ENCODE measurements at places on chromosomes 12 and 14.

- no peak for DNase-seq
These were observed 18.9 kb downstream of the SNRPF start for GRCh38 chr12:95877622-95878021.

DNA sequence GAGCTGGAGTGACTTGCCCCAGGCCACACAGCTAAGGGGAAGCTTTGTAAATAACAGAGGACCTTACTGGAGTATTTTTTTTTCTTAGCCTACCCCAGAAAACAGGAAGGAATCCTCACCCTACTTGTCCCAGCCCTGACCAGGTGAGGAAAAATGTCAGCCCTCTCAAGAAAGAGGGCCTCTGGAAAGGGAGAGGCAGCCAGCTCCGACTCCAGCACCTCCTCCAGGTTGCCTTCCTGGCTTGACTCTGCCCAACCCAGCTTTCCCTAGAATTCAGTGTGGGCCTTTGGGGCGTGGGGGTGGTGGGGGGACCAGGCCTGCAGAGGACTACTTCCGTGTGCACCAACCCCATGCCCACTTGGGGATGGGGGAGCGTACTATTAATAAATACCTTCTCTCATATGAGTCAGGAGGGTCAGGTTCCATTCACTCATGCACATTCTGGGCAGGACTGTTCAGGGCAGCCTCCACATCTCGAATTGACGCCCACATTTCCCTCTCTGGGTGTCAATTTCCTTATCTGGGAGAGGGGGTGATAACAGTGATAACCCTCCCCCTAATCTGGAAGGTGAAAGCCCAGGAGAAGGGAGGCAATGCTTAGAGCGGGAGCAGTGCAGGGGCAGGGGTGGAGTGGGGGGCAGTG is 5.2 kb downstream of the RHOF start:
- DNase-seq, result no peak

DNA sequence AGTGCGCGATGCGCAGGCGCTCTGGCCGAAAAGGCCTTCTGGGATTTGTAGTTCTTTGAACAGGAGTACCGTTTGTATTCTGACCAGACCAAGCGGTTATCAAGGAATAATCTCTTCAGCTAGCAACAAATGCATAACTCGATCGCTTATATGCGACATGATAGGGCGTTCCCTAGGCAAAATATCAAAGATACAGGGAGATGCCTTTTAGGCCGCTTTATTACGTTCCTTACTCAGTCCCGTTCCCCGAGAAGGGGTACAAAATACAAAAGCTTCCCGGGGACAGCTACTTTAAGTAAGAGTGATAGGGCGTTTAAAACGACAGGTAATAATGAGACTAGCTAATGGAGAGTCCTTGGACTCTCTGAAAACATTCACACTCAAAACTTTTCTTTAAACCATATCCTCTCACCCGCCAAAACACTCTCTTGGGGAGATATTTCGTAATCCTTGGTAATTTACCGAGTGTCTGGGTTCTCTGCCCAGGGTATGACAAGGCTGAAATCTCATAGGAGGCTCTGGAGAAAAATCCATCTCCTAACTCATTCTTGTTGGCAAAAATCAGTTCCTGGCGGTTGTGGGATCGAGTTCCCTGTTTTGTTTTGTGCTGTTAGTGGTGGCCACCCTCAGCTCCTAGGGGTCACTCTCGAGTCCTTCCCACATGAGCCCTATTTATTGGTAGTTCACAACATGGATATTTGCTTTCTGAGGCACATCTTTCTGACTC is 412 bp upstream of the SNW1 start:
- DNase-seq, result peak; percentile 10

DNA sequence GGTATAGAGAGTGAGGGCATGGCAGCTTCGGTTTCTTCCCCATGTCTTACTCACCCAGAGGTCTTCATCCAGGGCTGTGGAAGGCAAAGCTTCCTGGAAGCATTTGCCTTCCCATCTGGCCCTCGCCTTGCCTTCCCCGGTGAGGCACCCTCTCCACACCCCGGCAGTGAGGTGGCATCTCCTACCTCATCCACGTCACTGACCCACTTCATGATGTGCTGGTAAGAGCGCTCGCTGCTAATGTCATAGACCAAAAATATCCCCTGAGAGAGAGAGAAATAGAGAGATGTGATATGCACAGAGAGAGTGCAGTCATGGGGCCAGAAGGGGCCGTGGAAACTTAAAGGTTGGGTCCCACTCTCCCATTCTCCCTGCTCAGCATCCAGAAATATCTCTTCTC is 8.3 kb upstream of the GPX2 start:
- DNase-seq, result no peak

DNA sequence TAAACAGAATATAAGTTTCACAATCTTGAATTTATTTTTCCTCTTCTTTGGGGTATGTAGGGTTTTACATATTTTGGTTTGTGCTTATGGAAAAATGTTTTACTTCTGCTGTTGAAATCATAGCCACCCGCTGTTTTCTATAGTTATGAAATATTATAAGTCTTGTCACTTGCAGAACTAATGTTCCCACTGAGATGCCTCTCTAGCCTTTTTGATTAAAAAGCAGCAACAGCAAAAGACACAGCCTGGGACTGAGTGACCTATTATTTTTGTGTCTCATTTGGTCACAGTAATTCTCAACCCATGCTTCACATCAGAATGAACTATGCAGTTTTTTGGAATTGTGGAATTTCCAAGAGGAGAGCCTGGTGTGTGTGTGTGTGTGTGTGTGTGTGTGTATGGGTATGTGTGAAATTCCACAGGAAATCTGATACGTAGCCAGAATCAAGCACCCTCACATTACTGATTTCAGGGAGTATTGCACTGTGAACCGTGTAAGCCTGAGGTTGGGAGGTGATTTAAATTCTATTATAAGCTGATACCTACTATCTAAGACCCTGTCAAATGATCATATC is 55.7 kb upstream of the FRMD6 start:
- no peak for DNase-seq

- no peak for DNase-seq
These were observed 29.0 kb downstream of the CDK17 start for GRCh38 chr12:96371138-96371789.

- no peak for DNase-seq
These were observed 436.7 kb downstream of the ATP23 start for GRCh38 chr12:58378028-58378427.

DNA sequence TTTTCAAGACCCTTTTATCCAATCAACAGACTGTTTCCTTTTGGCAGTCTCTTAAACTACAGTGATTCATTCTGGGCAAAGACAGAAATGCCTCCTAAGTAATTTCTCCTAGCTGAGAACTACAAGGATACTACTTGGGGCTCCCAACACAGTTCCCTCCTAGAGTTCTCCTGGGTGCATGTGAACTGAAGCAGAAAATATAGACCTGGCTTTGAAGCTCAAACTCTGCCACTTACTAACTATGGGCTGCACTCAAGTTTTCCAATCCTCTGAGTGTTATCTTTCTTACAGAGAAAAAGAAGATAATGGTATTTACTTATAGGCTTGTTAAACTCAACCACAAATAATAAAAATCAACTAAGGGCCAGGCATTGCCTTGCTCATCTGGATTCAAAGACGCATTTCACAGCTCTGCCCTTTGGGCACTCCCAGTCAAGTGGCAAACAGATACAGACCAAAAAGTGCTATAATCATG is 97.6 kb downstream of the EFCAB11 start:
- no peak for DNase-seq

DNA sequence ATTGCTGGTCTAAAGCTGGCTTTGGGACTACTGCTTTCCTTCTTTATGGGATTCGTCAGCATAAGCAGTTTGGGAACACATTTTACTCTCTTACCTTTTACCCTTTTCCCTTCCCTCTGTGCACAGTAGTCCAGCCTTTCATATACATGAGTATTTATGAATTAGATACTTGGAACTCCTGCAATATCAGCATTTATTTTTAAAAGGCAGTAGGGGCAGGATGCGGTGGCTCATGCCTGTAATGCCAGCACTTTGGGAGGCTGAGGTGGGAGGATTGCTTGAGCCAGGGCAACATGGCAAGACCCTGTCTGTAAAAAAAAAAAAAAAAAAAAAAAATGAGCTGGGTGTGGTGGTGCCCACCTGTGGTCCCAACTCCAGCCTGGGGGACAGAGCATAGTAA is 3.0 kb downstream of the NUBPL start:
- no peak for DNase-seq

DNA sequence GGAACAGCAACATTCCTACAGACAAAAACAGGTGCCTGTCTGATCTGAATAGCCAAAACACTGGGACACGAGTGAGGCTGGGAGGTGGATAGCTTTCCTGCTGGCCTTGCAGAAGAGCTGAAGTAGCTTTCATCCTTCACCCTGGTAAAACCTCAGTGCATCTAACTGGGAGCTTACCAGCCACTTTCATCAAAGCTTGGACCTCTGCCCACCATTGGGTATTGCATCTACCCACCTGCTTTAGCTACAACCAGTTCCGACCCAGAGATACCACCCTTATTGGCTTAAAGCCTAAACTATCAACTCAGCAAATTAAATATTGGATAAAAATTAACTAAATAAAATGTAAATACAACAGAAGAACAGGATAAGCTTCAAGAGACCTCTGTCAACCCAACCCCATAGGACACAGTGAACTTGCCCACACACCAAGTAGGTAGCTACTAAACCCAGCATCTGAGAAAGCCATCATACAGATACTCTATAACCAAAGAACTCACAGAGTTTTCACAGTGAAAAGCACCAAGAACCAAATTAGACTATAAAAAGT is 866.3 kb downstream of the FSCB start:
- no peak for DNase-seq

DNA sequence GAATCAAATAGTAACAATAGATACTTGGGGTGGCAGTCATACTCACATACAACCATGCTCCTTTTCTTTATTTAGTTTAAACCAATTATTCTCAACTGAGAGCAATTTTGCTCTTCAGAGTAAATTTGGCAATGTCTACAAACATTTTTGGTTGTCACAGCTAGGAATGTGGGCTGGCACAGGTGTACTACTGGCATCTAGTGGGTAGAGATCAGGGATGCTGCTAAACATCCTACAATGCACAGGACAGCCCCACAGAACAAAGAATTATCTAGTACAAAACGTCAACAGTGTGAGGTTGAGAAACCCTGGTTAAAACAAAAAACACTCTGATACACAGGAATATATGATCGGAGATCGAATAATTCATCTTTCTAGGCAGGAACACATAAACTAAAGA is 186.5 kb downstream of the NELL2 start:
- no peak for DNase-seq

- no peak for DNase-seq
These were observed 17.4 kb downstream of the MVK start for GRCh38 chr12:109591041-109591440.

DNA sequence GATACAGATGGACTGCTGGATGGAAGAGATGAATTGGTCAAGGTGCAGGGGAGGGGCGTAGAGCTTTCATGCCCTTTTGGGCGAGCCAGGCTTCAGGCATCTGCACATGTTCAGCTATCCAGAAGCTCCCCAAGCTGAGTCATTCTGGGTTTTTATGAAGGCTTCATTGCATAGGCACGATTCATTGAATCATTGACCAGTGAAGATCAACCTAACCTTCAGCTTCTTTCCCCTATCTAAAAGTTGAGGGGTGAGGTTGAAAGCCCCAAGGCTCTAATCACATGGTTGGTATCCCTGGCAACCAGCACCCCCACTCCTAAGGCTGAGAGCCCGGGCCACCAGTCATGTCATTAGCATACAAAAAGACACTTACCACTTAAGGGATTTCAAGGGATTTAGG is 36.3 kb downstream of the RPS29 start:
- DNase-seq, result no peak

DNA sequence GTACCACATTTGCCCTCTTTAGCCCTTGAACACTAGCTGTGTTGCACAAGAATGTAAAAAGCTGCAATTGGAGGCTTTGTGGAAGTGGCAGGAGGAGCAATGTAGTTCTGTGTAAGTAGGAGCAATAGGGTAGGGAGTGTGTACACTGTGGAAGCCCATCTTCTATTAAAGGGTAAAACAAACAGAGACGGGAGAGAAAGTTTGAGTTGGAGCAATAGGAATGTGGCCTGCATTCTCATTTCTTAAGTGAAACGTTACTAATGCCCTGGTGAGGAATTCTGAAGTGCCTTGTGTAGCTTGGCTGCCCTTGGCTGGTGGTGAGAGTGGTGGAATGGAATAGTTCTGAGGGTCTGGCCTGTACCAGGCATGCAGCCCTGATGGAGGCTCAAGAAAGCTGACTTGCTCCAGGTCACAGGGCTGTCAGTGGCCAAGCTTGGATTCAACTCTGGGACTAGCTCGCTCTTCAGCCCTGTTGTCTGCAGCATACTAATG is 38.8 kb upstream of the ATP23 start:
- DNase-seq, result no peak

GRCh38 chr12:113428482-113428881 is 6.3 kb downstream of the SDSL start:
- no peak for DNase-seq

GRCh38 chr12:106133136-106134087 is 5.3 kb downstream of the NUAK1 start:
- no peak for DNase-seq

DNA sequence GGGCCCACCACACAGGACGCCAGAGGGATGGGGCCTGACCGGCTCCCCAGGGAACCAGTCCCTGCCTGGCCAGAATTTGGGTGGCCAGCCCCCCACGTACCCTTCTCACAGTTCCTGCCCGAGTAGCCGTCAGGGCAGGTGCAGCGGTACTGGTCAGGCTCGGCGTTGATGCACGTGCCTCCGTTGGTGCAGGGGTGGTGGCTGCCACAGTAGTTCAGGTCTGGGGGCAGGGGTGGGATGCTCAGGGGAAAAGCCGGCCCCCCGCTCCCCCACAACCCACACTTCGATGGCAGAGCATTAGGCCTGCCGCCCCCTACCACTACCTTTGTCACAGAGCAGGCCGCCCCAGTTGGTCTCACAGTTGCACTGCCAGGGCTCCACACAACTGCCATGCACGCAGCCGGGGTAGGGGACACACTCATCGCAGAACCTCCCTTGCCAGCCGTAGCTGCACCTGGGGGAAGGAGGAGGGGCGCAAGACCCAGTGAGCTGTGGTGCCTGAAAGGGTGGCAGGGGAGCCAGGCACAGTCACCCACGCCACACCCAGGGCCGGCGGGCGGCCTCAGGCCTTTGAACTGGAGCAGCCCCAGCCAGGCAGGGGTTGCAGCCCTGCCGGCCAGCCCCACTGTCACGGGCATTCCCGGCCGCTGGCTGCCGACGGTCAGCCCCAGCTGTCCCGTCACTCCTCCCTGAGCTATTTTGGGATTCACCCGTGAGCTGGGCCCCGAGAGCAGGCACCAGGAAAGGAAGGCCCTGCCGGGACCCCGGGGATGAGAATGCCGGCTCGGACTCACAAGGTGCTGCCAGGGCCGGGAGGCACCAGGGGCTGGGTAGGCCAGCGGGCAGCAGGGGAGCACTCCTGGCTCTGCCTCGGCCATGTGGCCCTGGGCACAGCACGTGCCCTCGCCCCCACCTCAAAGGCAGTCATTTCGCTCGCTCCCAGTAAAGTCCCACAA is 16.5 kb downstream of the JAG2 start:
- DNase-seq, result no peak

Measured in COR-L47 (cell line).